ENCODE measurements at places on chromosomes 5 and 9.

DNA sequence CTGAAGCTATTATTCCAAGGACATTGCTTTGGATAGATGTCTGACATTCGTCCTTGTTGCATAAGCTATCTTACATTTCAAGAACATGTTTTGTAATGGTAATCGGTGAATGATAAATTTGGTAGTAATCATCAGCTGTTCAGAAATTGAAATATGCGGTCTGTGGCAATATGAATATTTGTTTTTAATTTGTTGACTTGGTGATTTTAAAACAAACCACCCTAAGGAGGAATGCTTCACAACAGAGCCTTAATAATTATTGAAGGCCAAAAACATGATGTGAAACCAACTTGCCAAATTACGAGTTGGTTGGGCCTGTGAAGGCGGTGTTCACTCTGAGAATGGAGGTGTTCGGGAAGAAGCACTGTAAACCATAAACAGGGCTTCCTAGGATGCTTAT, 149.7 kb upstream of the TUT7 start:
- DNase-seq, result no peak

DNA sequence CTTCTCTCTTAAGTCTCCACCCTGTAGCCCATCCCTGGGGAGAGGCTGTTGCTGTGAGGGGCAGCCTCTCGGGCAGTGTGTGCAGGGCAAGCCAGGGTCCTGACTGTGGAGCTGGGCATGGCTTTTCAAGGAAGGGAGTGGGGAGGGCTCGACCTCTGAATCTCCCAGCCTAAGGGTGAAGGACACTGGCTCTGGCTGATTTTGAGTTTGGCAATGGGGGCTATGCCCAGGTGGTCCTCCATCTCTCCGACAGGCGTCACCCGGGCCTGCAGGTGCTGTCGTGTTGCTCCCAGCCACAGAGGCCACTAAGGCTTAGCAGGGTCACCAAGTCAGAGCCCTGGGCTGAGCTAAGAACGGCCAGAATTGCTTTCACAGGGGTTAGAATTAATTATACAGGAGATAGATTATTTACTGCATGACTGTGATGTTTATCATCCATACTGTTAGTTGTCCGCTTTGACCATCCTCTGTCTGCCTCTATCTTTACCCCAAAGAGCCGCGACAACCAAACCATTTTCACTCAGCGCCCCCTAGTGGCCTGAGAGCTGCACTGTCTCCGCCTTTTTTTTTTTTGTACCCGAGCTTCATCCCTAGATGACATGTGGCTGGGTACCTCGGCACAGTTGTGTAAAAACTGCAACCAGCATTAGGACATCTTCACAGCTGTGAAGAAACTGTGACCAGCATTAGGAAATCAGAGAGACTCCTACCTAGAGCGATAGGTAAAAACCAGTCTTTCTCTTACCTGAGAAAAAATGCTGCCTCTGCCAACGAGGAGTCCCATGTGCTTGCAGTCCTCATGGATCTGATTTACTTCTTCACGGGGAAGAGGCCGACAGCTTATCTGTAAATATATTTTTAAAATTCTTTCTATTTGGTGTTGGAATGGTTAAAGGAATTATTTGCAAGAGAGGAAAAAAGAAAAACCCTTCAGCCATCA, 44.5 kb downstream of the AGXT2 start:
- DNase-seq, result peak; percentile 46

DNA sequence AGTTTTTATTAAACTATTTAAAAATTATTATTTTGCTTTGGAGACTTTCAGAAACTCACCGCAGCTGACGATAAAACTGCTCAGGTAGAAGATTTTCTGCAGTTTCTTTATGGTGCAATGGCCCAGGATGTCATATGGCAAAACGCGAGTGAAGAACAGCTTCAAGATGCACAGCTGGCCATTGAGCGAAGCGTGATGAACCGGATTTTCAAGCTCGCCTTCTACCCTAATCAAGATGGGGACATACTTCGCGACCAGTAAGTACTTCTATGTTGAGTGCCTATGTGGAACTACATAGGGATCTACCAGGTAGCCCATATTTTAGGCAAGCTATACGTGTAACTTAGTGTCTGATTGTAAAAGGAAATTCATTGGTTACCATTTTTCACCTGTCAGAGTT, 94.0 kb downstream of the GAPVD1 start:
- DNase-seq, result no peak

DNA sequence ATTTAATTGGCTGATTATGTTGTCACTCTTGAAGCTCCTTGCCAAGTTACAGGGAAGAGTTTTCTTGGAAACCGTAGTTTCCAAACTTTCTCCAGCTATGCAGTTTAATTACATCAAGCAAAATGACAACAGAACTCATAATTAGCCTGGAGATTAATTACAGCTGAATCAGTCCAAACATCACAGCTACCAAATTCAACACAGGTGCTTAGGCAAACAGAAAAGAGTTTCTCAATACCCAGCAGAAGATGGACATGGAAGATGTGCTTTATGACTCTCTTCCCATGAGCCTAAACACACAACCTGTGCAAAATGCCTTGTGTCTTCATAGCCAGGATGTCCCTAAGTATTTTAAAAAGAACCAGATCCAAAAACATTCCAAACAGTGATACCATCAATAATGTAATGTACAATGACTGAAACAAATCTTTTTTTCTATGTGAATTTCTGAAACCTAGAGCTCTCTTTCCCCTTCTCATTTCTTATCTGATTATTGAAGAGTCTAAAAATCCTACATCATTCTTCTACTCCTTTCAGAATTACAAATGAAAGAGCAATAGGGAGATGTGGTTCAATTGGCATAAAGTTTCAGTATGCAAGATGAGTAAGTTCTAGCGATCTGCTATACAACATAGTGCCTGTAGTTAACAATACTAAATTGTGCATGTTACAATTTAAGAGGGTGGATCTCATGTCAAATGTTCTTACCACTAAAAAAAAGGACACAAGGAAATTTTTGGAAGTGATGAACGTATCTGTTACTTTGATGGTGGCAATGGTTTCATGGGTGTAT, 124.3 kb downstream of the RASEF start:
- DNase-seq, result no peak

- DNase-seq, result no peak
Measured at GRCh38 chr5:88142636-88142885, 126.1 kb downstream of the TMEM161B start.

DNA sequence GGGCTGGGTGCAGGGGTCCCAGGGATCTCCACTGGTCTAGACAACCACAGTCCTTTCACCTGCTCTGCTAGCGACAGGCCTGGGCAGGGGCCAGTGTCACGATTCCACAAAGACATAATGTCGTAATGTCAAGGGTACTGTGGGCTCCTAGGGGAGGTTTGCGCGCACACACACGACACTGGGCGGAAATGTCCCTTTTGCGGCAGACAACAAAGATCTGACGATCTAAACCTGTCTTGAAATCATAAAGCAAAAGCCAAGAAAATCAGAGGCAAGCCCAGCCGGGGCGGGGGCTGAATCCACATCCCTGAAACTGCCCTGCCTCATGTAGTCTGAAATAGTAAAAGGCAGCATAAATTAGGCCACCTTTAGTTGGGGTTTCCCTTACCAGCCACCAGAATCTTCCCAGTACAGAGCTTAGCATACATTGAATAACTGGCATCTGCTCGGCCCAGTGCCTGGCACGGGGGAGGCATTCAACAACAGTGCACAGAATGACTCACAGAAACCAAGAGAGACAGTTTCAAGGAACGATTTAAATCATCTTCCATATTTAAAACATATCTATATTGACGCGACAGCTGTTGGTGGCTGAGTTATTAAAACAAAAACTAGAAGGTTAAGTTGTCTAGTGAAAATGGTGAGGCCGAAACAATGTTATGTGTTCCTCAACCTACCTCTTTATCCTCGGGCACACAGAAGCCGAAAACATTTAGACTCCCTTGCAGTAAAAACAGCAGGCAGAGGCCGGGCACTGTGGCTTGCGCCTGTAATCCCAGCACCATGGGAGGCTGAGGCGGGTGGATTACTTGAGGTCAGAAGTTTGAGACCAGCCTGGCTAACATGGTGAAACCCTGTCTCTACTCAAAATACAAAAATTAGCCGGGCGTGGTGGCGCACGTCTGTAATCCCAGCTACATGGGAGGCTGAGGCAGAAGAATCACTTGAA, 151.0 kb downstream of the MYO10 start:
- DNase-seq, result no peak

DNA sequence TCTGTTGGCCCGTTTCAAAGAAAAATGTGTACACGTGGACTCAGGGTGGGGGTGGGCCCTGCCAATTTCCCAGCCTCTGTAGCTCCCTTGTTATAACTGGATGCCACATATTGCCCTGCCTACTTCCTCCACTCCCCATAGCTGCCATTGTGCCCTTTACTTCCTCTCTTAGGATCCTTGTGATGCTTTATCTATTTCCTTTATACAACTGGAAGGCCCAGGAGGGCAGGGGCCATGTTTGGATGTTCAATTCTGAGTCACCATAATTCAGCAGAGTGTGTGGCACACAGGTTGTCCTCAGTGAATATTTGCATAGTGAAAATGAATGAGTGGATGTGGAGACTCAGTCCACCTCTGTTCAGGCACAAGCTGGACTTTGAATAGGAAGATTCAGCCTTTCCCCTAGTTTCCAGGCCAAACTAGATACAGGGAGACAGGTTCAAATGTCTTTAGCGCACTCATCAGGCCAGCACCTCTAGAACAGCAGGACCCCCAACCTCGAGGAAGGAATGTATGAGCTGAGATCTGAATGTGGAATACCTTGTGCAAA, 10.6 kb upstream of the FEM1C start:
- DNase-seq, result no peak

DNA sequence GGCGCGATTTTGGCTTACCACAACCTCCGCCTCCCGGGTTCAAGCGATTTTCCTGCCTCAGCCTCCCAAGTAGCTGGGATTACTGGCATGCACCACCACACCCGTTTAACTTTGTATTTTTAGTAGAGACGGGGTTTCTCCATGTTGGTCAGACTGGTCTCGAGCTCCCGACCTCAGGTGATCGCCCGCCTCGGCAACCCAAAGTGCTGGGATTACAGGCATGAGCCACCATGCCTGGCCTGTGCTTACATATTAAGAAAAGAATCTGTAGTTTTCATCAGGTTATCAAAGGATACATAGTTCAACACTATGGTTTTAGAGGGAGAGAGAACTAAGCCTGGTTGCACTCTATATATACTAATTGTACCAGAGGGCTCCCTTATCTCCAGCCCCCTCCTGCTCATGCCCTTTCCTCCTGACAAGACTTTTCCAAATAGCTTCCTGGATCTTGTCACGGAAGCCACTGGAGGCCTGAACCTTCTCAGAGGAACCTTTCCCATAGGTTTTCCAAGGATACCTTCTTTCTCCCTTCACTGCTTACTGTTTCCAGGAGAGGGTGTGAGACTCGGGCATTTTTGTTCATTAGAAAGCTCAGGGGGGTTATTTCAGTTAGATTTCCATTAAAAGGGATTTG, 53.1 kb downstream of the SLC44A1 start:
- no peak for DNase-seq

DNA sequence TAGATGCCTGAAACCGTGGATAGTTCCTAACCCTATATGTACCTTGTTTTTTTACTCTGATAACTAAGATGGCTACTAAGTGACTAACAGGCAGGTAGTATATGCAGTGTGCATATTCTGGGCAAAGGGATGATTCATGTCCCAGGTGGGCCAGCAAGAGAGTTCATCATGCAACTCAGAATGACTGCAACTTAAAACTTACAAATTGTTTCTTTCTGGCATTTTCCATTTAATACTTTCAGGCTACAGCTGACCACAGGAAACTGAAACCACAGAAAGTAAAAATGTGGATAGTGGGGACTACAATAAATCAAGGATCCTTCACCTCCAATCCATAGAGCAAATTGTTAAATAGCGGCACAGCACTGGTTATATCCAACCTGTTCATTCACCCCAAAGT, 30.7 kb upstream of the VCAN start:
- no peak for DNase-seq

DNA sequence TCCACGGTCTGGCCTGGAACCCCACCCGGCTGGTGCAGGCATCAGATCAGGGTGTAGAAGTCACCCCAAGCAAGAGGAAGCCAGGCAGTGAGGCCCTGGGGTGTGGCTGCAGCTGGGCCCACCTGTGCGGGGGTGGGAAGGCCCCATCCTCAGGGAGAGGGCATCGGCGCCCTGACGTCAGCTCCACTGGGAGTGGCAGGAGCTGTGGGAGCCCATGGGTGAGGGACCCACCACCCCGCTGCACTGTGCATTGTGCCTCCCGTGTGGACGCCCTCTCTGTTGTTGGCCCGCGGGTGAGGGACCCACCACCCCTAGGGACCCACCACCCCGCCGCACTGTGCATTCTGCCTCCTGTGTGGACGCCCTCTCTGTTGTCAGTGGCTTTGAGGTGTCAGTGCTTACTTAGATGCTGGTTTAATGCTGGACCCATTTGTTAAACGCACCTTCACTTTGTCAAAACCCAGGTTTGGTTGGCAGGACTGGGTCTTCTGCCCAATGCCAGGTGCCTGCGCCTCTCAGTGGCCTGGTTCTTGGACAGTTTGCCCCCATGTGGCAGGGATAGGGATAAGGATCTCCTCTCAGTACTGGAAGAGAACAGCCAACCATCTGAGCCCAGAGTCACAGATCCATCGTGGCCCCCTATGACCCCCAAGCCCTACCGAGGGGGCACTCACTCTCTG, 6.9 kb upstream of the EXOC3 start:
- no peak for DNase-seq

- DNase-seq, result no peak
Measured at GRCh38 chr5:131466171-131466766, 168.8 kb downstream of the RAPGEF6 start.

DNA sequence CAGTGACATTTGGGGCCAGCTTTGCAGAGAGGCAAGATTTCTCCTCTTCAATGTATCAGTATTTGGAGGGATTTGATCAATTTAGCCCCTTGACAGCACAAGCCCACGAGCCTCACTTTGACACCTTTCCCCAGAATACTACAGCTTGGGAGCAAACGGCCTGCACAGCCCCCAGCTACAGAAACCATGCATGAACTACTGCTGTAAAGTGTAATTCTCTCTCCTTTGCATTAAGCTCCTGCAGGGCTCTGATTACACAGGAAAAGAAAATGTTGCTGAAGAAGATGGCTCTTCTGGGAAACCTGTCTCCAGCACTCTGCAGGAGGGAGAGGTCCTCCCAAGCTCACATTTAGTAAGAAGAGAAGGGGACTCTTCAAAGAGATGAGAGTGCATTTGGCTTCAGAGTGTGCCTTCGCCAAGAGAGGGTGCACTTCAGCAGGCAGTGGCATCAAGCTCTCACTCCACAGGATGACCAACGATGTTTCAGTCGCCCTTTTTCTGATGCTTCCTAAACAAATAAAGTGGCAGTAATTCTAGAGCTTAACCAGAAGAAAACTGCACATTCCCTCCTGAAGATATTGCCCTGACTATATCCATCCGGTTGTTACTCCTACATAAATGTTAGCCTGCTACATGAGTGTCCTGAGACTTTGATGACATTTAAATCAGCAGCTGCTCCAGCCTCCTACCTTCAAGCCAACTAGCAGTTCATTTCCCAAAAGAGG, 272.2 kb downstream of the AUH start:
- no peak for DNase-seq

All from effector memory CD8-positive, alpha-beta T cell (primary cell).